ENCODE measurements at places on chromosomes 5 and 9. TPM values are rescaled to one million over a fixed set of nuclear protein-coding genes. Genes with fewer than 3 reads are reported as not detected.

GRCh38 chr5:113053511-113053995 lies 77.0 kb downstream of the DCP2 start:
- no peak for DNase-seq

DNA sequence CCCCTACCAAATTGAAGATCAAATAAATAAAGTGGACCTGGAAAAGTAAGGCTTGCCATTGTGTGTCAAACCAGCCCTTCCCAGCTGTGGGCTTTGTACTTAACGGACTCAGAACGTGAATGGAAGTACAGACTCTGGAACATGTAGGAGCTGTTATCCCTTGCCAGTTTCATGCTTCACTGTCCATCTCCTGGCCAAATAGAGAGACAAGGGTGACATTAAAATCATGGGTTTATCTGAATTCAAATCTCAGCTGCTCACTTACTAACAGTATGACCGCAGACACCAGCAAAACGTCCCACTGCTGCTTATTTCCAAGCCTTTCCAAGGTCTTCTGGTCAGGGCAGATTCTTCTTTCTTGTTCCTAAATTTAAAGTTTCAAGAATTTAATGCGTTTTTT lies 52.2 kb downstream of the EXOSC2 start:
- DNase-seq, result no peak

GRCh38 chr9:116151966-116152381 lies 1.6 kb upstream of the PAPPA start:
- no peak for DNase-seq

The RPP25L gene
- polyA plus RNA-seq, result 16.4 TPM

GRCh38 chr9:11755951-11756350 lies 937.2 kb upstream of the TYRP1 start:
- DNase-seq, result no peak

- DNase-seq, result no peak
Measured at GRCh38 chr5:17182981-17183380, 34.5 kb upstream of the BASP1 start.

DNA sequence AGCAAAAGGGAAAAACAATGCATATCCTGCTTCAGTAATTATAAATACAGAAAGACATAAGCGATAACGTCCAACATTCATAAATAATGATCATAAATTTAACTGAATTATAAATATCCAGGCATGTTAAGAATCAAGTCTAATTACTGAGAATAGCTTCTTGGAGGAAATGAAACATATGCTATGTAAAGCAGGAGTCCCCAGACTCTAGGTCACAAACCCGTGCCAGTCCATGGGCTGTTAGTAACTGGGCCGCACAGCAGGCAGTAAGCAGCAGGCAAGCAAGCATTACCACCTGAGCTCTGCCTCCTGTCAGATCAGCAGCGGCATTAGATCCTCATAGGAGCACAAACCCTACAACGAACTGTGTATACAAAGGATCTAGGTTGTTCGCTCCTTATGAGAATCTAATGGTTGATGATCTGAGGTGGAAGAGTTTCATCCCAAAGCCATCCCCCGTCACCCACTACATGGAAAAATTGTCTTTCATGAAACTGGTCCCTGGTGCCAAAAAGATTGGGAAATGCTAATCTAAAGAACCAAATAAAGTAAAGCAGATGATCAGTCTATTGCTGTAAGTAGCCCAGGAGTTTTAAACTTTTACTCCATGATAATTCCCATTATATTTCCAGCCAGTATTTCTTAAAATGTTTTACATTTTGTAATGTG lies 50.4 kb downstream of the CERT1 start:
- DNase-seq, result no peak

- DNase-seq, result no peak
Measured at GRCh38 chr5:142904416-142904815, 134.2 kb downstream of the ARHGAP26 start.

DNA sequence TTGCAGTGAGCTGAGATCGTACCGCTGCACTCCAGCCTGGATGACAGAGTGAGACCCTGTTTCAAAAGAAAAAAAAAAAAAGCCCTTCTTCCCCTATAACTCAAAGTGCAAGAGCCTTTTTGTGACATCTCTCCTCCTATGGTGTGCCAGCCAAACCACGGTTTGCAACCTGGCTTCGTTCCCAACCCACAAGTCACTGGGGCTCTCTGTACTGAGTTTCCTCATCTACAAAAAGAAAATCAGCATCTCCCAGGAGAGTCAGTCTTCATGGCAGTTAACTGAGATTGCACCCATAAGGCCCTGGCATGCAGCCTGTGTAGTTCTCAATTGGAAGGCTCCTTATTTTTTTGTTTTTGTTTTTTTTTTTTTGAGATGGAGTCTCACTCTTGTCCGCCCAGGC lies 14.8 kb downstream of the ODF2 start:
- DNase-seq, result no peak

DNA sequence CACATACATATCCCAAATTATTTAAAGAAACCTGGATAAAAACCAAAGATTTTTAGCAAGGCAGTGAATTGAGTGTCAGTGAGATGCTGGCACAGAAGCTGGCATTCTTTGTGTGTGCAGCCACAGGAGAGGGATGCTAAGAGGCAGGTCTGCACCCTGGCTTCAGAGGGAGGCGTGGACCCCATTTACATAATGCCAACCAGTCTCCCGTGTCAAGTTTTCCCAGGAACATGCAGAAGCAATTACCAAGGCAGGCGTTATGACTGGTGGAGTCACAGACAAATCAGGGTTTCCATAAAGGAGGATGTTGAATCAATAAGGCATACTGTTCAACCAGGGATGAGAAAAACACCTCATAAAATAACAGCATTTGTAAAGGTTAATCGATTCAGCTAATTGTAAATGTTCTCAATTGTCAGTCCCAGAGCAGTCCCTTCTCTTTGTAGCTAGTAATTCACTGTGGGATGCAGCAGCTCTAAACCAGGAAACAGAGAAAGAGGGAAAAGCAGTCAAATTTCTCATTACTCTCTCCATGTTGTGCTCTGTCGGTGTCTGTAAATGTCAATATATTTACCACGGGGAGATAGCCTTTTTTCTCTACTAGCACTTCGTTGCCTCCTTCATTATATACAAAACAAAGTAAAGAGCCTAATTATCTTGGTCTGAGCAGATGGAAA lies 452.4 kb upstream of the GRAMD2B start:
- DNase-seq, result no peak

DNA sequence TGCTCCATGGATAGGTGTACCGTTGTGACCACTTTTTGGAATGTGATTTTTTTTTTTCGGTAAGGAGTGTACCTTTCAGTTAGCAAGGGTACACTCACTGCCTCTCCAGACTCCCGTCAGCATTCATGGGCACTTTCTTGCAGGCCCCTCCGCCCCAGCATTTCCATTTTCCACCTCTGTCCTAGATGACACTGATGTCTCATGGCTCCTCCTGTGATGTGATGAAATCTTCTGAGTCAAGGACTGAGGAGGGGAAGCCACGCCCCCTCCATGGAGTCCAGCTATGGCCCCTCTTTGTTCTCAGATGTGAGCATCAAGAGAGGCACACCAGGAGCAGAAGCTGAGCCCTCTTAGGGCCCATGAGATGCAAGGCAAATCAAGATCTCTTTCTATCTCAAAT lies 61.8 kb downstream of the CTSL start:
- DNase-seq, result no peak

DNA sequence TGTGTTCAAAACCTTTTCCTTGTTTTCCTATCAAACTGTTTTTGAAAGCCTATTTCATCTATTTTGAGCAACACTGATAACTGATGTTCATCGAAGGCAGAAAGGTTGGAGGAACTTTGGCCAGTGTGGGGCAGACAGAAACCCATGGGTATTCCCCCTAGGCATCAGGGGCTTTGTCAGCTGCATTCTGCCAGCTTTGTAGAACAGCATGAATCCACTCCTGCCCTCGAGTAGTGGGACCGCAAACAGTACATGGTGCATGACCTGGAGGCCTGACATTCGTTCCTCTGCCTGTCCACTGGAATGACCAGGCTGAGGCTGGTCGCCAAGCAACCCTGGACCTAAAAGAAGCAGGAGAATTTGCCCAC lies 22.7 kb downstream of the ARHGAP26 start:
- no peak for DNase-seq

DNA sequence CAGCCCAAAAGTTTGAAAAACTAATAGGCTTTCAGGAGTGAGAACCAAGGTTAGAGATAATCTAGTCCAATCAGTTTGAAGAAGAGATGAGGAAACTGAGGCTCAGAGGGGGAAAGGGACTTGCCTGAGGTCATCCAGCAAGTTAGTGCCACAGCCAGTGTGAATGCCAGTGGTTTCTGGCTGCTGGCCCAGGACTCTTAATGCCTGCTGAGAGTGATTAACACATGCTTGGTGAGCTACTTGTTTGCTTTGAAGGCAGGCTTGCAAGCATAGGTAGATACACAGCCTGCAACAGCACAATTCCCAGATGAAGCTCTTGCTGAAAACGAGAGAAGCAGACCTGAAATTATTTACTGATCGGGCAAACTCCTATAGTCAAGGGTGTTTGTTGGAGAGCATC lies 591.6 kb upstream of the SGCD start:
- no peak for DNase-seq

- DNase-seq, result no peak
Measured at GRCh38 chr5:74633695-74634094, 6.8 kb downstream of the ENC1 start.

The GABRA1 gene
- 0.42 TPM for polyA plus RNA-seq

GRCh38 chr9:133063500-133064231 lies 1.9 kb downstream of the CEL start:
- DNase-seq, result no peak

GRCh38 chr9:106450549-106450948 lies 412.4 kb upstream of the ZNF462 start:
- DNase-seq, result no peak

The ORM2 gene
- 0.76 TPM for polyA plus RNA-seq

- no peak for DNase-seq
Measured at GRCh38 chr5:103461243-103461642, 101.3 kb downstream of the NUDT12 start.

GRCh38 chr5:88393042-88393441 lies 124.4 kb upstream of the TMEM161B start:
- DNase-seq, result no peak

The SOX30 gene
- polyA plus RNA-seq, result 0.43 TPM

DNA sequence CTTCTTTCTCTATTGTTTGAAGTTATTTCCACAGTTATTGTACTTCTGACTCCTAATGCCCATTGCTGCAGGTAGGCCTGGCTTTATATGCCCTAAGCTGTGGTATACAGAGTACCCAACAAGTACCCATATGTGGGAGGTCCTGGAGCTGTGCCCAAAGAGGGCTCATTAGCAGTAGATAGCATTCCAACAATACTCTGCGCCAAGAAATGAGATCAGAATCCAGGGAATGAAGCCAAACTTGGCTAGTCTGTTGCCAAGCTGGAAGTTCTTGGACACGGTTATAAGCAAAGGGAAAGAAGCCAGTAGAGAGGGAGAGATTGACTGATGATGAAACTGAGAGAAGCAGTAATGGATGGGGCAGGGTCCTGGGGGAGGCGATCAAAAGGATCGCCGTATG lies 29.7 kb upstream of the FAM169A start:
- no peak for DNase-seq

GRCh38 chr5:148806520-148806931 lies 19.9 kb upstream of the ADRB2 start:
- DNase-seq, result no peak

GRCh38 chr5:30279237-30279636 lies 914.2 kb upstream of the CDH6 start:
- peak; percentile 13 for DNase-seq

The PSD2 gene
- polyA plus RNA-seq, result 0.08 TPM

DNA sequence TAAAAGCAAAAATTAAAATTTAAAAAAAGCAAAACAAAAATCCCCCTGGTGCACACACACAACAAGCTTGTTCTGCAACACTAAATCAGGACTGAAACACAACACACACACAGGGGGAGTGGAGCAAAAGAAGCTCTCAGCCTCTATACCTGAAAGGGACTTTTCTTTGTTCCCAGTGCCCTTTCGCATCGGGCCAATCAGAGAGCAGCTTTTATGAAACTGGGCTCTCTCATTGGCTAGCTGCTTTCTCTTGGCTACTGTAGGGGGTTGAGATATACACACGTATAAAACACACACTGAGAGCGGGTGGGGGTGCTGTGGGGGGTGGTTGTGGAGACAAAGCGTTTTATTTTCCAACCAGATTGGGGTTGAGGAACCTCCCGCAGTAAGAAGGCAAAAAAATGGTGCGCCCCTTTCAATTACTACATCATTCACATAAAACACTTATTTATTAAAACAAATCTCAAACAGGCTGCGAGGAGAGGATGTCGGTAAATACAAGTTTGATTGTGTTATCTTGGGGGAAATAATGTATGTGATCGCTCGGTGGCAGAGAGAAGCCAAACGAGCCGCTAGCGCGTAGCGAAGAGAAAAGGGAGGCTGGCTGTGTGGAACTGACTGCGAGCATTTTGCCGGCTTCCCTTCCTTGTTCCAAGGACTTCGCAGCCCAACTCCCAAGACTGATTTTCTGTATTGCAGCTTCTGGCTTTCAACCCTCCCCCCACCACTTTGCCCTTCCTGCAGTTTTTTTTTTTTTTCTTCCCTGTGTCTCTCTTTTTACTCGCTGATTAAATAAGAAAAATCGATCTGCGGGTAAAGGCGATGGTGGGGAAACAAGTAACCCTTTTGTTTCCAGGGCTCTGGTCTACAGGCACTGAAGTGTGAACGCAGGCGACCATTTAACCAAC lies 2.5 kb upstream of the ZNF608 start:
- DNase-seq, result peak; percentile 95

- peak; percentile 37 for DNase-seq
Measured at GRCh38 chr5:142197098-142197497, 88.5 kb downstream of the NDFIP1 start.

DNA sequence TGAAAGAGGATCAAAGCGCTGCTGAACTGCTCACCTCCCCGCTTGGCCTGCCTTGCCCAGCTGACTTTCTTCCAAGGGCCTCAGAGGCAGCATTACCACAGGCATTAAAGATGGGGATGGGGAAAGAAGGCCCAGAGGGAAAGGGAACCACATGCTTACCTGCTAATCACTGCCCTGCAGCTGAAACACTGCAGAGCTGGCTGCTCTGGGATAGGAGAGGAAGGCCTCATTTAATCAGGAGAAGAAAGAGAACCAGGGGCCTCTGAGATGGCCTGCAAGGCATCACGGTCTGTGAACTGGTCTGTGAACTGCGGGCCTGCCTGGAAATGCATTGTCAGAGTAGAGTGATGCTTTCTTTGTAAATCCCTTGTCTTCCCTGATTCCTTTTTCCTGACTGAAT lies 44.8 kb downstream of the PTCD2 start:
- no peak for DNase-seq

The PIP5K1B gene
- 2.1 TPM for polyA plus RNA-seq

All from GM23338 (cell line).